GM13976 (cell line): ENCODE measurements at places on chromosomes 2 and 18.

GRCh38 chr2:66110608-66111007, 324.3 kb upstream of the MEIS1 start:
- DNase-seq: no peak

DNA sequence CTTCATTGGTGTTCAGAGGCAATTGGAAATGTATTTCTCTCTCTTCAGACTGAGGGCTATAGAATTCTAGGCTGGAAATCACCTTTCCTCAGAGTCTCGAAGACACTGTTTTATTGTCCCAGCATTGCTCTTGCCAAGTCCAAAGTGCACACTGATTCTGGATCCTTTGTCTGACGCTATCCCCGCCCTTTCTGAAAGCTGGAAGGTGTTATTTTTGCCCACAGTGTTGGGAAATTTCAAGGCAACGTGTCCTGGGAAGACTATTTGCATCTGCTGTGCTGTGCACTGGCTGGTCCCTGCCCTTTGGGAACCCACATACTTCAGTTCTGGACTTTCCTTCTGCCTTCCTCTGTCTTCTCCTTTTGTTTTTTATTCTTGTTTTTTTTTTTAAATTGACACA, 190.8 kb downstream of the SH3BP4 start:
- no peak for DNase-seq

DNA sequence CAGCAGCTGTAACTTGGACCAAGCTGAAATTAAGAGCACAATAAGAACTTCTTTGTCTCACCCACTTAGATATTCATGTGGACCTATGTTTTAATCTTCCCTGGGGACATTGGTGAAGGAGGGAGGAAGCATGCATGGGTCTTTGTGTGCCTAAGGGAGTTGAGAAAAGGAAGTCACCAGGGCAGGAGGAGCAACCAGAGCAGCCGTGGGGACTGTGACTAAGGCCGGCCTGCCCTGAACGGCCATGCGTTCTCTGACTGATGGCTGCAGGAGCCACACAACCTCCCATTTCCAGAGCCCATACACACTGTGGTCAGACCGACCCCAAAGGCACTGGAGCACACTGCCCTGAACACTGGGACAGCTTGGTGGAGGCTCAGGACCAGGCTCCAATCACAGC, 43.7 kb upstream of the SLC35G4 start:
- no peak for DNase-seq

- no peak for DNase-seq
Measured at GRCh38 chr2:121049950-121050585, 234.9 kb downstream of the TFCP2L1 start.
